CD4-positive, alpha-beta T cell treated with Interleukin-17A for 1 hour (primary cell): ENCODE measurements at places on chromosomes 2 and 18.
A peak's percentile ranks its signal among the peaks of the same experiment; 100 is the strongest.

DNA sequence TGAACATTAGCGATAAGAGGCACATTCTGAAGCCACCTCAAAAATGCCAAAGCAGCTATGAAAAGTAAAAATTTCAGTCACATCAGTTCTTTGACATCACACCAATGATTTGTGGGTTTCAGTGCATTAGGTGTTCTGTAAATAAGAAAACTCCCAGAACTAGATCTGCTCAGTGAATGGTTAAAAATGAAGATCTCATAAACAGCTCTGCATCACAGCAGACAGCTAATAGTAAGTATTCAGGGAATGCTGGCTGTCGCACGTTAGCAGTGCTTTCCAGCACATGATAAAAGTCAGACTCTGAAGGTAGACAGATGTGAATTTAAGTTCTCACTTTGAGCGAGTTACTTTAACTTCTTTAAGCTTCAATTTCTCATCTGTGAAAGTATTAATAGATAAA lies 154.9 kb downstream of the SATB2 start:
- DNase-seq: no peak

DNA sequence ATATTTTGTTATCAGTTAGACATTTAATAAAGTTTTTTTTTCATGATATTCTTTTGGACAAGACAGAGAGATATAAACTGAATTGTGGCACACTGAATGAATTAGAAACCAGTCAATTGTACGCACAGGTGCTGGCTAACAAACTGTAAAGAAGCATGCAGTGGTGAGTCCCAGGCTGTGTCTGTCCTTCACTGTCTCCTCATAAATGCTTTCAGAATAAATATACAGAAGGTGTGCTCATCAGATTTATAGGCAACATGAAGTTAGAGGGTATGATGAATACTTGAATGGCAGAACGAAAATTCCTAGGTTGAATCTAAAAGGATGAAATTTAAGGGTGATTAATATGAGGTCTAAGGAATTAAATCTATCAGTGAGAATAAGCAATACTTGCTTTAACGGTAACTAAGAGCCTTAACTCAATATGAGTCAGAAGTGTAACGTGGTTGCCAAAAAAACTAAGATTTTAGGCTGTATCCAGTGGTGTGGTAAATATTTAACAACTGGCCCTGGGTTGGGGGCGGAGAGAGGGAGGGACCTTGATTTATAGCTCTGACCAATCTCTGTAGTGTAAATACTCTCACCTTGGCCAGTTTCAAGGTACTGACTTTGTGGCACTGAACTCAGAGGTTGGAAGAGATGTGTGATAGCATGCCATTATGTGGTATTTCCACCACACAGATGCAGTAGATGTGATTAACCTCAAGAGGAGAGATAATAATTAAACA lies 41.9 kb upstream of the AAK1 start:
- peak; percentile 34 for DNase-seq

DNA sequence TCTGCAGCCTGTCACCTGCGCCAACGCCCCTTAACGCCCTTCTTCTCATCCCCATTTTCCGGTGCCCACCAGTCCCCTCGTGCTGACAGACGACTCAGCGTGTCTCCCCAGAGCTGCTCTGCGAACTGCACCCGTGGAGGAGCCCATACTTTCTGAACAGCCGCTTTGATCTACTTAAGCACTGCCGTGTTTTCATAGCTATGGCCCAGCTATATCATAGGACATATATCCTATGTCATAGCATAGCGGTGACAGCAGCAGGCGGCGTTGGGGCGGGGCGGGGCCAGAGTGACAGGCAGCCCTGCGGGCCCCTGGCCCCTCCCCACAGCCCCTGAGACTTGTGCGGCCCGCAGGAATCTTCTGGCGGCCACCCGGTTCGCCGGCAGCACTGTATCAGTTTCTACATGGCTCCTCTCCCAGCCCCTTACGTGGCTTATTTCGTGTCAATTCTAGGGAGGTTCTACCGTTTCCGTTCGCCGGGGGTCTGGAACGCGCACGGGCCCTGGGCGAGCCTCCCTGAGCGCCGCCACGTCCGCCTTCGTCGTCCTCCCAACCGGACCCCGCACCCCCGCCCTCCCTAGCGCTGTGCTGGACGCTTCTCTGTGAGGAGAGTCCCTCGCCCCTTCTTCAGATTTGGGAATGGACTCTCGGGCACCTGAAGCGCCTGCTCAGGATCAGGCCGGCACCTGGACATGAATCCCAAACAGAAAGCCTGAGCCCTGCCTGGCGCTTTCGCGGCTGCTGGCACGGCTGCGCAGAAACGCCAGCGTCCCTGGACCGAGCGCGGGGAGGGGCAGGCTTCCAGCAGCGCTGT lies 35.4 kb downstream of the PTPN18 start:
- DNase-seq: peak; percentile 60

- DNase-seq: no peak
Measured at GRCh38 chr2:240224676-240225075, 84.2 kb upstream of the OTOS start.

DNA sequence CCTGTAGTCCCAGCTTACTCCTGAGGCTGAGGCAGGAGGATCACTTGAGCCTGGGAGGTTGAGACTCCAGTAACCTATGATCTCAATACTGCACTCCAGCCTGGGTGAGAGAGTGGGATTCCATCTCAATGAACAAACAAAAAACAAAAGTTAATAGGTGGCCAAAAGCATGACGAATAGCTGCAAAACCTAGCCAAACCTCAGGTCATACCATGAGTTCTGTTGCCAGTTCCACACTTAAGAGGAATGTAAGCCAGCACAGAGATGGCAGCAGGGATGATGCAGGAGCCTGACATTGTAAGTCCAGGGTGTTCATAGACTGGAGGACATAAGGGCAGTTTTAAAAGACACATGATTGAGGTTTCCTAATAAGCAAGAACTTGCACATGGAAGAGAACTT lies 55.3 kb upstream of the RMDN2 start:
- no peak for DNase-seq
